Caudate nucleus (tissue), 63 donors: ENCODE measurements at places on chromosomes 3 and 15.

DNA sequence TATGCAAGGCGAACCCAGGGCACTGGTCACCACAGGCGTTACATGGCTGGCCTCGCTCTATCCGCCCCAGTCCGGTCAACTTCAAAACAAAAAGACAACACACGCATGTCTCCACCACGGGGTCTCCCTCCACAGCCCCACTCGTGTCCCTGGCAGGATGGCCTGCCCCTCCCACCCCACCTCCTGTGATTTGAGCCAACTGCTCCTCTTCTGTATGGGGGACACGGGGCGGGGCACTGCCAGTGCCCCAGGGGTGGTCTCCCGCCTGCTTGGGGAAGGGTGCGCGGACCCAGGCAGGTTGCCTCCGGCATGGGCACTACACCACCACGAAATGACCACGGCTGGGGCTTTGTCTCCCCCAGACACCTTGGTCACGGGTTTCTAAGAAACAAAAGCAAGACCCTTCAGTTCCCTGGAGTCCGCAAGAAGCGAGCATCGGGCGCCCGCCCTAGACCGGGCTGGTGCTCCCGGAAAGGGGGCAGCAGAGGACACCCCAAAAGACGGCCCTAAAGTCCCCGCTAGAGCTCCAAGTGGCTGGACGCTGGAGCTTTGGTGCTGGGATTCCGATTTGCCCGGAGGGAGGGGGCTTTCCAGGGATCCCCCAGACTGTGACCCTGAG is 219.3 kb upstream of the PRICKLE2 start:
- no peak for DNase-seq

DNA sequence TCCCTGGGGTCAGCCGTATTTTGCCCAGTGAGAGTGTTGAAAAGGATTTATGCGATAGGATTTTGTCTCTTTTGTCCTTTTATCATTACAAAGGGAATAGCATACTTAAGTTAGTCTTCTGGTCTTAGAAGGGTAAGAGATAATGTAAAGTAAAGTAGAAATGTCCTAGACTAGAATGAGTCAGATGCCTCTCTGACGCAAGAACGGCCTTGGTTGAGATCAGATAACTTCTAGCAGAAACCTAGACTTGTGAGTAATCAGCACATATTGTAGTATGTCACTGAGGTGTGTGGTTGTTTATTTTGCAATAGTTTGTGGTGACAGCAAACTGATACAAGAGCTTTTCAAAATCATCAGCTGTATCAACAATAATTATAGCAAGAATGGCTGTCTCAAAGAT is 866.1 kb downstream of the NSUN3 start:
- DNase-seq, result no peak

GRCh38 chr3:57982561-57983243 is 25.5 kb upstream of the FLNB start:
- DNase-seq, result no peak

DNA sequence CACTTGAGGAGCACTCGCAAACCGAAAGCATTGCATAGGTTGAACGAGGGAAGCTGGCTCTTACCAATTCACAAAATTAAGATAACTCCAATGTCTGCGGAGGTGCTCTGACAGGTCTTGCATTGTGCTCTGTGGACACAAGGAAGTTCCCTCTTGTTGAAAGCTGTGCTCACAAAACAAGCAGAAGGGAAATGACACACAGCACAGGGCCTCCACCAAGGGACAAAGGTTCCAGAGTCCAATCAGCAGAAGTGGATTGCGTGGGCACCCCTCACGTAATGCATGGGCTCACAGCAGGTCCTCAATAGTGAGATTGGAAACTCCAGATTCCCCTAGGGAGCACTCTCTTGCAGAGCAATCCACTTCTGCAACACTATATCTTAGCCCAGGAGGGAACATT is 89.9 kb downstream of the ATP10A start:
- DNase-seq, result no peak

- DNase-seq, result no peak
Observed at GRCh38 chr3:189673535-189673934, 42.3 kb downstream of the TP63 start.

GRCh38 chr3:138608322-138609135 is at the start of gene FAIM:
FAIM (plus strand) TSS chr3:138608771; CDS start chr3:138619727, 10,956 bp downstream.
- DNase-seq, result peak; percentile 5

DNA sequence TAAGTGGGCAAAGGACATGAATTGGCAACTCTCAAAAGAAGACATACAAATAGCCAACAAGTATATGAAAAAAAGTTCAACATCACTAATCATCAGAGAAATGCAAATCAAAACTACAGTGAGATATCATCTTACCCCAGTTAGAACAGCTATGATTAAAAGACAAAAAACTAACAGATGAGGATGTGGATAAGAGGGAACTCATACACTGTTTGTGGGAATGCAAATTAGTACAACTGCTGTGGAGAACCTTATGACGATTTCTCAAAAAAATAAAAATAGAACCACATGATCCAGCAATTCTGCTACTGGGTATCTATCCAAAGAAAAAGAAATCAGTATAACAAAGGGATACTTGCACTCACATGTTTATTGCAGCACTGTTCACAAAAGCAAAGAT is 28.6 kb downstream of the NEK10 start:
- no peak for DNase-seq

GRCh38 chr3:72169561-72170472 is 384.9 kb upstream of the PROK2 start:
- no peak for DNase-seq

GRCh38 chr15:43508991-43509659 is 8.3 kb upstream of the MAP1A start:
- peak; percentile 61 for DNase-seq

GRCh38 chr15:92907896-92908712 is 8.0 kb downstream of the CHD2 start:
- DNase-seq, result no peak

- no peak for DNase-seq
Observed at GRCh38 chr3:61136191-61136590, 115.1 kb downstream of the FHIT start.

GRCh38 chr15:70672081-70672480 is 91.3 kb downstream of the UACA start:
- DNase-seq, result no peak

DNA sequence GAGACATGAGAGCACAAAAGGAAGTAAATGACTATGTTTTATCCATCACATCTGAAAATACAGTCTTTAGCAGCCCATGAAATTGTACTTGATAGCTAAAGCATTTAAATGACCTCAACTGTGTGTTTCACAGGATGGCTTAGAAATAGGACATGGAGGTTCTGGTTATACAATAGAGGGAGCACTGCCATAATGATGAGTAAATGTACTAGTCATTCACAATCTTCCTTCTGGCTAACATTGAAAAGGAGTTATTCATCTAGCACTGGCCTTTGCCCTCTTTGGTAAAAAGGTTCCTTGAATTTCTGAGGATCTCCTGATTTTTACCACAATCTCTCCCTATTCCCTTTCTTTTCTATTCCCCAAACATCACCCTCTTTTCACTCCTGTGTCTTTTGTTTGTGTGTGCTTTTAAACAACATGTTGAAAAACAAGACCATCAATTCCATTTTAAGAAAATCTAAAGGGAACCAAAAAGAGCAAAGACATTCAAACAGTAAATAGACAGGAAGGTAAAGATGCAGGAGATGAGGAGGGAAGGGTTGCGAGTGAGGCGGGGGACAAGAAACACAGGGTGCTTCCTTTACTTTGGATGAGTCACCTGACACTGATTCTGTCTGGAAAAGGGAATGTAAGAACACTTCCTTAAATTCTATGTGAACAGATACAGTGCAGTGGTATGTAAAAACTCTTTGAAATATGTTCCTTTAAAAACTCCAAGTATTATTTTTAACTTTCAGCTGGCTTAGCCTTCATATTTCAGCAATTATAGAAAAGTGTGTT is 619.0 kb downstream of the MECOM start:
- DNase-seq, result no peak

GRCh38 chr3:46935168-46935858 is 41.2 kb downstream of the CCDC12 start:
- DNase-seq, result no peak

- peak; percentile 46 for DNase-seq
Observed at GRCh38 chr15:67839499-67839928, 331 bp downstream of the RNU6-1 start.

GRCh38 chr3:138441256-138441655 is 6.8 kb downstream of the ESYT3 start:
- no peak for DNase-seq

GRCh38 chr3:126039870-126040269 is 44.1 kb downstream of the SLC41A3 start:
- no peak for DNase-seq

DNA sequence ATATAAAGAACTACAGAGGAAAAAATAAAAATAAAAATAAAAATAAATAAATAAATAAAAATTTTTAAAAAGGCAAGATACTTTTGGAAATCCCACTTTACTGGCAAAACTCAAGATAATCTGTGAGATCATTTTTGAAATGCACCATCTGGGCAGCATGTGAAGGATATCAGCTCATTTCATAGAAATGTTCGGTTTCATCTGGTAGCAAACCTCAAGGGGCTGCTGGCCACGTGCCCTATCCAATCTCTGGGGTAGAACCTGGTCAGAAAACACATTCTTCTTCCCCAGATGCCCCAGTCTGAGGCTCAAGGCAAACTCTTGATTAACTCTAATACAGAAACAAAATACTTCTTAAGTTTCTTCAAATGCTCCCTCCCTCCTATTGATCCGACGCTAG is 166.0 kb downstream of the FMN1 start:
- DNase-seq, result no peak

GRCh38 chr3:115975796-115976195 is 352.5 kb downstream of the GAP43 start:
- DNase-seq, result no peak

- no peak for DNase-seq
Observed at GRCh38 chr15:39462691-39463090, 118.2 kb upstream of the THBS1 start.

DNA sequence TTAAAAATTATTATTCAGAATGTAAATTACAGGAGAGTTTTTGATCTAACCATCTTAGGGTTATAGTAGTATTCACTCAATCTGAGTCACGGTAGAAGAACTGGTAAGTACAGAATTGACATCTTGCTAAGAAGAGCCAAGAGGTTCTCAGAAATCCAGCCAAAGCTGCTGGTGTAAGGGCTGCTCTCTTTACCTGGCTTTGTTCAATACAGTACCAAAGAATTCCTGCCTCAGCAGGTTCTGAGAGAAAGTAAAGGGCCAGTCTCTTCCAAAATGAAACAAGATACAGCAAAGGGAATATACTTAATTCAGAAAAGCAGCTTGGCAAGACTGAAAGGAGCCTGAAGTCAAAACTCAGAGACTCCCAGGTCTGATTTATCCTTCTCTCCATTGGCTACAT is 193.1 kb downstream of the TNIK start:
- no peak for DNase-seq

DNA sequence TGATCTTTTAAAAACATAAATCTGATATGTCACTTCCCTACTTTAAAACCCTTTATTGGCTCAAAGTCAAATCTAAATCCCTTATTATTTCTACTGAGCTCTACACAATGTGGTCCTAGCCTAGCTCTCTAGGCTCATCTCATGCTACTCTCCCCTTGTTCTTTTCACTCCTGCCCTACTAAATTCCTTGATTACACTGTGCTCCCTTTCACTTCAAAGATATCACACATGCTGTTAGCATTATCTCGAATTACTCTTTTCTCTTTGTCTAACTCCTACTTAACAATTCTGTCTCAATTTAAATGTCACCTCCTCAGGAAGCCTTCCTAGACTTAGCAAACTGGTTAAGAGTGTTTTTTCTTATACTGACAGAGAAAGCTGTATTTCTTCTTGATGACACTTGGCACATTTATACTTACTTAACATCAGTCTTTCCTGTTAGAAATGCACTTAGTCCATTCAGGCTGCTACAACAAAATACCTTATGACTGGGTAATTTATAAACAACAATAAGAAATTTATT is 102.0 kb downstream of the SCAPER start:
- DNase-seq, result no peak

DNA sequence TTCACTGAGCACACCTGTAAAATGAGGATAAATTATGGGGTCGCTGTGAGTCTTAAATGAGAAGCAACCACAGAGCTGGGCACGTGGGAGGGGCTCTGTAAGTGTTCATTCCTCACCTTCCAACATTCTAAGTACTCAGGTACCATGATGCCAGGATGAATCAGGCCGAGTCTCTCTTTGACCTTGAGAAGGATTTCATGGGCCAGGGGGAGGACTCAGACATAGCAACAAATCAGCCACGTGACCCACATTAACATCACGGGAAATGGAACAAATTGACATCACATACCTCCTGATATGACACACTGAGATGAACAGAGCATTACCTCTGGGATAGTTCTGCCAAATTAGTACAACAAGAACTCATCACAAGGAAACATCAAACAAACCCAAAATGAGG is 35.2 kb upstream of the USP3 start:
- no peak for DNase-seq

DNA sequence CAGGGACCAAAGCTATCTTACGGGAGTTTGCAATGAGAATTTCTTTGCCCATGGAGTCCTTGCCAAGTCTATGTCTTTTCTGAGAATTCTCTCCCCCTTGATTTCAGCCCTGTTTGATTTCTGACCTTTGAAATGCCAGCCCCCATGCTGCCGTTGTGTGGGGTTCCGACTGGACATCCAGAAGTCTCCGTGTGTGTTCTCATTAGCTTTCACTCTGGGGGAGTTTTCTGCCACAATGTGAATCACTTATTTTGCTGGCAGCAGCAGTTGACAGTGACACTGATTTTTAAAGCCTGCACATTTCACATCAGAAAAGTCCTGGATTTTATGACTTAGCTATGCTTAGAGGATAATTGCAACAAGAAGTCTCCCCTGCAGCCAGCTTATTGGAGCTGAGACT is 98.4 kb upstream of the CTDSPL start:
- DNase-seq, result no peak

DNA sequence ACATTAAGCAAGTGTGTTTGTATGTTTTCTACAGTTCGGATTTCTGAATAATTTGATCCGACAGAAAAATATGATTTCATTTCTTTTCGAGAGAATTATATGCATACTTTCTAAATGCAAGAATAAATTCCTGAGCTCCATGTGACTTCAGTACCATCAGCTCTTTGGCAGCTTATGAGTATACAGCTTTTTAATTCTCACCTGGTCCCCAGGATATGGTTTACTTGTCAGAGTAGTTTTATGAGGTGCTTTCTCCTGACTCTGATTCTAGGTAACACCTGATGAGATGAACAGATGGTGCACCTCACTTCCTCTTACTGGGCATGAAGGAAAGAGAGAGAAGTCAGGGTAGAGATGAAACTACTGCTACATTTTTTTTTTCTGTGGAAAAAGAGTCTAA is 3.1 kb downstream of the HGD start:
- DNase-seq, result no peak

GRCh38 chr3:4930501-4930900 is 48.7 kb upstream of the BHLHE40 start:
- no peak for DNase-seq
